Heart right ventricle (tissue), 16 donors: ENCODE measurements at places on chromosomes 6 and 20. TPM values are rescaled to one million over a fixed set of nuclear protein-coding genes. Genes with fewer than 3 reads are reported as not detected.

Gene ADGRF4
- not detected for polyA plus RNA-seq

Gene PPP1R14C
- 41.9 TPM for polyA plus RNA-seq

Gene NOX3
- not detected for polyA plus RNA-seq

Gene BTNL2
- polyA plus RNA-seq, result not detected

Gene GGTLC1
- polyA plus RNA-seq, result not detected

Gene SIRPB2
- 1.2 TPM for polyA plus RNA-seq

Gene TSPO2
- polyA plus RNA-seq, result not detected

- H3K27ac ChIP-seq, result no peak overlapping the region
- H3K27me3 ChIP-seq, result peaks cover 36% of the 10 kb centered on the region
These were observed 46.6 kb upstream of the EDN3 start for GRCh38 chr20:59253779-59254319.

DNA sequence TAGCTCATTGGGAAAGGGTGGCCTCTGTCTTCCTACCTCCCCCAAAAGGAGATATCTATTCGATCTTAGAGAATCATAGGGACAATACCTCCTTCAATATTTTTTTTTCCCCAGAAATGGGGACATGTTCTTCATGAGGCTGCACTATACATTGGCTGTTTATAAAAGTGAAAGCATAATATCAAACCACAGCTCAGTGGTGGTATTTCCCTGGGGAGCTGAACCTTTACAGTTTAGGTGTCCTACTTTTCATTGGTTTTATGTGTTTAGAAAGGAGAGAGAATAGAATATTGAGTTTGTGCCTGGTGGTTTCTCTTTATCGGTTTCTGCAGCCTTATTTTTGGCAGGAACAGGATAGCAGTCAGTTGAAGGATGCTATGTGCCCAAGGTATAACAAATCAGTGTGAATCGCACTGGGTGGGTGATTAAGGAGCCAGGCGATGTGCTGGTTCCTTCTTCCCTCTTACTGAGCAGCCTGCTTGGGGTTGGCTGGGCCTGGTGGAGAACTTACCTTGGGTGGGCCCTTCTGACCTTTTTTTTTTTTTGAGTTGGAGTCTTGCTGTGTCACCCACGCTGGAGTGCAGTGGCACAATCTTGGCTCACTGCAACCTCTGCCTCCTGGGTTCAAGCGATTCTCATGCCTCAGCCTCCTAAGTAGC lies 25.2 kb downstream of the UST start:
- H3K36me3 ChIP-seq, result no peaks in the 10 kb centered on the region
- no peak overlapping the region for H3K4me3 ChIP-seq
- H3K27me3 ChIP-seq, result no peaks in the 10 kb centered on the region
- no peak for DNase-seq
- H3K27ac ChIP-seq, result no peak overlapping the region
- no peaks in the 10 kb centered on the region for H3K4me1 ChIP-seq

DNA sequence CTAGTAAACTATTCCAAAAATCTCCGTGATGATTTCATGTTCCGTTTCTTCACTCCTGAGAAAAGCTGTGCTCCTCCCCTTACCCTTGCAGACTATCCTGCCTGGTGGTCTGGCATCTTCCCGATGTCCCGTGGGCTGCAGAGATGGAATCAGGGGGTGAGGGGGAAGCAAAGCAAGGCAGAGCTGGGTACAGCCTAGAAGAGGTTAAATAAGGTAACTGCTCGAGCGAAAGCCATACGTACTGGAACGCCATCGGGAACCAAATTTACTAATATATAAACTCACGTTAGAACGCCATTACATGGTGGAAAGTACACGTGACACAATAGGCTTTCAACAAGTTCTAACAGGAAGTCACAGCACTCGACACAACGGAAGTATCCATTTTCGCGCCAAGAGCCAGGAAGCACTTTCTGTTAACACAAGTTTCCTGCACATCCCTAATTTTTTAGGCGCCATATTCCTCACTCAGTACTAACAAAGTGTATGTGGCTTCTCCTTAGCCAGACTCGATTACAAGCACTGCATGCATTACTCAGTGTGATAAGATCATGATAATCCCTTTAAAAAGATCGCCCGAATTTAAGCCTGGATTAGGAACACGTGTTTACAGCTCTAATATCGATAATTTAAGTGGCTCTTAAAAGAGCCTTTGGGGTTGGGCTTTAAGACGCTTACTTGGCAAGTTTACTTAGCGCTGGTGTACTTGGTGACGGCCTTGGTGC lies 101.6 kb upstream of the PRSS16 start:
- no peaks in the 10 kb centered on the region for H3K27me3 ChIP-seq
- H3K27ac ChIP-seq, result peak overlapping the region; percentile 93
- H3K4me3 ChIP-seq, result peak overlapping the region; percentile 51
- H3K4me1 ChIP-seq, result peaks cover 11% of the 10 kb centered on the region
- H3K36me3 ChIP-seq, result peaks cover 7% of the 10 kb centered on the region
- DNase-seq, result peak; percentile 43

GRCh38 chr6:163923658-163924411 lies 509.3 kb downstream of the QKI start:
- H3K27me3 ChIP-seq, result no peaks in the 10 kb centered on the region
- no peak overlapping the region for H3K27ac ChIP-seq
- H3K4me1 ChIP-seq, result no peaks in the 10 kb centered on the region
- H3K36me3 ChIP-seq, result no peaks in the 10 kb centered on the region

- no peak for DNase-seq
- H3K36me3 ChIP-seq, result no peaks in the 10 kb centered on the region
- no peak overlapping the region for H3K4me3 ChIP-seq
- no peaks in the 10 kb centered on the region for H3K27me3 ChIP-seq
- H3K27ac ChIP-seq, result peak overlapping the region; percentile 16
These were observed 16.9 kb downstream of the NDRG3 start for GRCh38 chr20:36728986-36729385.

DNA sequence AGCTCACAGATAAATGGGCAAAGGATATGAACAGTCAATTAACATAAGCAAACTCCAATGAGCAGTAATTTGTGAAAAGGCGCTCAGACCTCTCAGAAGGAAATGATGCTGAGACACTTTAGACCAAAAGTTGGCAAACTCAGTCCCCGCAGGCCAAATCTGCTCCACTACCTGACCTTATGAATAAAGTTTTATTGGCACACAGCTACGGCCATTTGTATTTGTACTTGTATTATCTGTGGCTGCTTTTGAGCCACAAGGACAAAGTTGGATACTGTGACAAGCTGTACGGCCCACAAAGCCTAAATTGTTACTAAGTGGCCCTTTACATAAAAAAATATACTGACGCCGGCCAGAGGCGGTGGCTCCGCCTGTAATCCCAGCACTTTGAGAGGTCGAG lies 167.0 kb downstream of the PREX1 start:
- H3K36me3 ChIP-seq, result peaks cover 84% of the 10 kb centered on the region
- H3K27ac ChIP-seq, result no peak overlapping the region
- H3K27me3 ChIP-seq, result no peaks in the 10 kb centered on the region
- peaks cover 11% of the 10 kb centered on the region for H3K4me1 ChIP-seq
- no peak overlapping the region for H3K4me3 ChIP-seq

- no peaks in the 10 kb centered on the region for H3K4me1 ChIP-seq
- no peak overlapping the region for H3K4me3 ChIP-seq
- DNase-seq, result no peak
These were observed 6.6 kb upstream of the BMP7 start for GRCh38 chr20:57272883-57273535.

DNA sequence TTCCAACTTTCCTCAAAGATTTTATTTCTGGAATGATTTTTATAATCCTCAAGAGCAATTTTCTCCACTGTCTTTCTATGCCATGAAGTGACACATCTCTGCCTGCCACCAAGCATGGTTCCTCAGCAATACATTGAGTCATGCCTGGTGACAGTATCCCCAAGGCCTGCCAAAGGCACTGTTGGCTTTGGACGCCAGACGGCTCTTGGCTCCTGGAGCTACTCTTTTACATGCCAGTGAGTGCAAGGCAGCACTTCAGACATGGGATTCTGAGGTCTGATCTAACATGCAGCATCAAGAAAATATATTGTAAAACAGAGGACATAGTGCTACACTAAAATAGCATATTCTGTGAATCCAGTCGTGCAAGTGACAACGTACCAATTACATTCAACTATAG lies 20.1 kb upstream of the PLEKHG1 start:
- no peak overlapping the region for H3K27ac ChIP-seq
- H3K36me3 ChIP-seq, result no peaks in the 10 kb centered on the region
- H3K4me1 ChIP-seq, result peaks cover 15% of the 10 kb centered on the region
- peak; percentile 39 for DNase-seq
- H3K4me3 ChIP-seq, result no peak overlapping the region

GRCh38 chr6:27293436-27294098 lies 18.5 kb downstream of the POM121L2 start:
- no peak for DNase-seq
- no peaks in the 10 kb centered on the region for H3K4me1 ChIP-seq
- H3K4me3 ChIP-seq, result no peak overlapping the region
- no peak overlapping the region for H3K27ac ChIP-seq
- H3K36me3 ChIP-seq, result no peaks in the 10 kb centered on the region

- DNase-seq, result no peak
- no peak overlapping the region for H3K4me3 ChIP-seq
- H3K36me3 ChIP-seq, result no peaks in the 10 kb centered on the region
- H3K27ac ChIP-seq, result no peak overlapping the region
- no peaks in the 10 kb centered on the region for H3K27me3 ChIP-seq
These were observed 112.0 kb upstream of the MLIP start for GRCh38 chr6:53999088-53999755.

GRCh38 chr6:96520171-96521115 lies 1.2 kb upstream of the UFL1 start:
- peak overlapping the region; percentile 97 for H3K27ac ChIP-seq
- peaks cover 24% of the 10 kb centered on the region for H3K4me1 ChIP-seq

- H3K27ac ChIP-seq, result peak overlapping the region; percentile 36
- H3K4me1 ChIP-seq, result peaks cover 14% of the 10 kb centered on the region
- H3K27me3 ChIP-seq, result no peaks in the 10 kb centered on the region
- H3K4me3 ChIP-seq, result peak overlapping the region; percentile 52
These were observed 46.3 kb downstream of the NINL start for GRCh38 chr20:25538838-25539665.

GRCh38 chr6:128259029-128259724 lies 261.2 kb downstream of the PTPRK start:
- H3K27ac ChIP-seq, result no peak overlapping the region
- no peaks in the 10 kb centered on the region for H3K27me3 ChIP-seq
- H3K4me3 ChIP-seq, result no peak overlapping the region

GRCh38 chr6:35371494-35372262 lies 29.3 kb downstream of the PPARD start:
- no peaks in the 10 kb centered on the region for H3K36me3 ChIP-seq
- no peaks in the 10 kb centered on the region for H3K27me3 ChIP-seq
- H3K4me1 ChIP-seq, result peaks cover 65% of the 10 kb centered on the region
- no peak for DNase-seq
- H3K27ac ChIP-seq, result peak overlapping the region; percentile 83

DNA sequence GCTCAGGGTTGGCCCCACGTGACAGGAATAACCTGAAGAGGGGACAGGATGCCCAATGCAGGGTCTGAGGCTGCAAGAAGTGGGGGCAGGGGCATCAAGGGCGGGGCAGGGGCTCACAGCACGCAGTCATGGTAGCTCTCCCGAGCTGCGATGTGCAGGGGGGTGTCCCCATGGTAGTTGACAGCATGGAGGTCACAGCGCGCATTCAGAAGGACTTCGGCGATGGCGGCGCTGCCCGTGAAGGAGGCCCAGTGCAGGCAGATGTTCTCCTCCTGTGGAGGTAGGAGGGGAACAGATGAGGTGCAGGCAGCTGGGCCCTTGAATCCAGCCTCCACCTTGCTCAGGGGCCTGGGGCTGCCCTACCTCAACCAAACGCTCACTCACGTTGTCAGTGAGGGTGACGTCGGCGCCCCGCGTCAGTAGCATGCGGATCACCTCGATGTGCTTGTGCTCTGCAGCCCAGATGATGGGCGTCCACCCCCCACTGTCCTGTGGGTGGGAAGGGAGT lies 5.8 kb upstream of the SLC44A4 start:
- H3K27ac ChIP-seq, result no peak overlapping the region
- H3K4me1 ChIP-seq, result no peaks in the 10 kb centered on the region
- H3K4me3 ChIP-seq, result no peak overlapping the region
- H3K36me3 ChIP-seq, result peaks cover 3% of the 10 kb centered on the region
- no peaks in the 10 kb centered on the region for H3K27me3 ChIP-seq

DNA sequence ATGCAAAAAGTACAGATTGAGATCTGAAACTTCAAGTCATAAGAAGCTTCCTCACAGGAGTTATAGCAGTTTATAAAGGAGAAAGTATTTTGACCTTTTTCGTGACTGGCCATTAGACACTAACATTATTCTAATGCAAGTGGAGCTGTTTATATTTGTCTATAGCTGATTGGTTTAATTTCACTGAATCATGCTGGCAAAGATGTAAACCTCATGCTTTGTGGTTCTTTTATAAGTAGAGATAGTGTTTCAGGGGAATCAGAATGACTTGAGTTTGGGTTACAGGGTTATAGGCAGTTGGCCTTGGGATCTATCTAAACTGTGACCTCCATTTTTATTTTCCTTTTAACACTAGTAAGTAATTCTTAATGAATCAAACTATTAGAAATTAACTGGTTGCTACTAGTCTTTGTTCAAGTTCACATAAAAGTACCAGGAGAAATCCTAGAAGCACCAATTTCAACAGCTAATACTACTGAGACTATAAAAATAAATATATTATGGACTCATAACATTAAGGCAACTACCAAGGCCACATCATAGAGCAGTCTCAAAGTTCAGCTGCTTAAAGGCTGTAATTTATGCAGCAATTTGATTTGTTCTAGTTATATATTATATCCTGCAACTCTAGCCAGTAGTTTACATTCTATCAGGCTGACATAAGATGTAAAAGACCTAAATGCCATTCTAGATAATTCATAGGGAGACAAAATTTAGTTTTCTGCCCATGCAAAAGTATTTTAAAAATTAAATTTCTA lies 94.0 kb downstream of the RNGTT start:
- DNase-seq, result no peak
- no peaks in the 10 kb centered on the region for H3K27me3 ChIP-seq
- H3K4me3 ChIP-seq, result no peak overlapping the region
- H3K27ac ChIP-seq, result no peak overlapping the region
- no peaks in the 10 kb centered on the region for H3K4me1 ChIP-seq

GRCh38 chr6:128425856-128426255 lies 94.5 kb downstream of the PTPRK start:
- peaks cover 39% of the 10 kb centered on the region for H3K4me1 ChIP-seq
- H3K27me3 ChIP-seq, result no peaks in the 10 kb centered on the region
- no peak for DNase-seq
- H3K36me3 ChIP-seq, result no peaks in the 10 kb centered on the region
- no peak overlapping the region for H3K4me3 ChIP-seq

DNA sequence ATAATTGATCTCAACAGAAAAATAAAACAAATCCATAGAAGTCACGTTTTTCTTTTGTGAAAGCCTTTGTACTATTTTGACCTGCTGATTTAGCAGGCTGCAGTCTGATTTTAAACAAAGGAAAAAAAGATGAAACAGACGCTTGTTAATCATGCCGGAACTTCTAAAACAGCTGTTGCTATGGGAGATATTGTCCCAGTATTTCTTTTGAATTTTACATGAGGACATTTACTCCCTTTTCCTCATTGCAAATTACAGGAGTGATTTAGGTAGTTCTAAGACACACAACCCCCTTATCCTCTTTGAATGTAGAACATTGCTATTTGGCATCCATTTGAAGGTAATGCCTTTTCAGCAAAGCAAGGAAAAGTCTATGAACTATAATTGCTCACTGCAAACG lies 416.1 kb downstream of the BCKDHB start:
- no peaks in the 10 kb centered on the region for H3K27me3 ChIP-seq
- peak overlapping the region; percentile 10 for H3K4me3 ChIP-seq
- peaks cover 15% of the 10 kb centered on the region for H3K4me1 ChIP-seq
- H3K36me3 ChIP-seq, result no peaks in the 10 kb centered on the region

- H3K4me1 ChIP-seq, result no peaks in the 10 kb centered on the region
- no peaks in the 10 kb centered on the region for H3K27me3 ChIP-seq
- H3K4me3 ChIP-seq, result no peak overlapping the region
- no peak overlapping the region for H3K27ac ChIP-seq
- DNase-seq, result no peak
These were observed 74.0 kb upstream of the TOP1 start for GRCh38 chr20:40954521-40955165.

GRCh38 chr6:88574031-88574430 lies 389.4 kb downstream of the RNGTT start:
- H3K36me3 ChIP-seq, result no peaks in the 10 kb centered on the region
- no peaks in the 10 kb centered on the region for H3K4me1 ChIP-seq
- DNase-seq, result no peak
- no peak overlapping the region for H3K27ac ChIP-seq
